Esophagus squamous epithelium (tissue), 5 donors: ENCODE measurements at places on chromosomes 12 and 14.
A peak's percentile ranks its signal among the peaks of the same experiment; 100 is the strongest.

DNA sequence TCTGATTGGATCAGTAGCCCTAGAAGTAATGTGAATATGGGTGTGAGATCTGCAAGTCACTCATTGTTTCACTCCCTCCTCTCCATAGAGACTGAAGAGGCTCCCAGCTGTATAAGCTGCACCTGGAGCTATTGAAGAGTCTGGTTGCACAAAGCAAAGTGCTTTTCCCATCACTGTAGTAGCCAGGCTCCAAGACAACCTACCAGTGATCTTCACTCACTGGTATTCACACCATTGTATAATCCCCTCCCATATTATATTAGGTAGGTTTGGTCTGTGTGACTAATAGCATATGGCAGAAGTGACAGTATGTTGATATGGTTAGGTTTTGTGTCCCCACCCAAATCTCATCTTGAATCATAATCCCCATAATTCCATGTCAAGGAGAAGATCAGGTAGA, 64.4 kb downstream of the ZFC3H1 start:
- no peaks in the 10 kb centered on the region for H3K4me1 ChIP-seq
- no peaks in the 10 kb centered on the region for H3K36me3 ChIP-seq
- no peak overlapping the region for H3K27ac ChIP-seq
- H3K4me3 ChIP-seq: no peak overlapping the region

DNA sequence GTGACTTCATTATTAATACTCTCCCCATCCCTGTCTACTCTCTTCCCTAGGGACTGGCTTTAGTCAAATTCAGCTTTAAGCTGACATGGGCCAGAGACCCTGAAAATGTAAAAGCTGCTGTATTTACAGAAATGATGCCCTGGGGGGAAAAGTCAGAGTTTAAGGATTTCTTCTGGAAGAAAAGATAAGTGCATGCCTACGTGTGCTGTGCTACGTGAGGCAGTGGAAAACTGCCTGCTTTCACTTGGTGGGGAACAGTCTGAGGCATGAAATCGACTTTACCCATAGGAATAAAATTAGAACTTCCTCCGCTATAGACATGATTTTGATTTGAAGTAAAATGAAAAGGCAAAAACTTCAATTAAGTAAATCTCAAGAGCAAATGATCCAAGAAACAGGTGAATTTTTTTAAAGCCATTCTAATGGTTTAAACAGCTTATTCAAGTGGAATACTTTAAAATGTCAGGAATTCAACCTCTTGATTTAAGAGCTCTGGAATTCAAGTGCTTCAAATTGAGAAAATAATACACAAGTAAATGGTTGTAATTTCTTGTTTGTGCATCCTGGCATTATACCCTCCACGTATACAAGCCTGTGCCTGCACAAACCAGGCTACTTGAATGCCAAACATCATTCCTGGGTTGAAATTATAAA, 168.5 kb downstream of the FOXN3 start:
- no peak overlapping the region for H3K4me3 ChIP-seq
- peaks cover 8% of the 10 kb centered on the region for H3K36me3 ChIP-seq
- no peaks in the 10 kb centered on the region for H3K27me3 ChIP-seq
- H3K27ac ChIP-seq: no peak overlapping the region

DNA sequence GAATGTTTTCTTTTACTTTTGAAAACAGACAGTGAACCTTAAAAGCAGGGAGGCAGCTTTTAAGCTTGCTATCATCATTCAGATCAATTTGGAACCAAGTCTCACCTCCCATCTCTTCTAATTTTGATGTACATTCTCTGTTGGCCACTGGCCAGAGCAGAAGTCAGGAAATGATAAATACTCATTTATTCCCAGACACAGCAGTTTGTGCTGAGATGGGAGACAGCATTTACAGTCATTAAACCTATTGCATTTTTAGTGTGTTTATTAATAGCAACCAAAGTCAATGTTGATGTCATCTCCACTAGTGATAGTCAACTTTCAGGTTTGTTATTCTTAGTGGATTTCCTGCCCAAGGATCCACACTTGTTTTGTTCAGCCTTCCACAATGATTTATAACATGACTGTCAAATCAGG, 320.0 kb upstream of the ATP2B1 start:
- H3K27me3 ChIP-seq: no peaks in the 10 kb centered on the region
- H3K27ac ChIP-seq: no peak overlapping the region
- H3K4me1 ChIP-seq: peaks cover 11% of the 10 kb centered on the region
- no peak for DNase-seq

GRCh38 chr12:102980350-102980749, 22.9 kb downstream of the ASCL1 start:
- no peak for DNase-seq
- no peaks in the 10 kb centered on the region for H3K36me3 ChIP-seq
- no peaks in the 10 kb centered on the region for H3K27me3 ChIP-seq

GRCh38 chr12:123502163-123502704, 31.3 kb downstream of the RILPL1 start:
- no peak overlapping the region for H3K27ac ChIP-seq
- no peaks in the 10 kb centered on the region for H3K36me3 ChIP-seq
- no peaks in the 10 kb centered on the region for H3K27me3 ChIP-seq
- H3K4me1 ChIP-seq: no peaks in the 10 kb centered on the region

DNA sequence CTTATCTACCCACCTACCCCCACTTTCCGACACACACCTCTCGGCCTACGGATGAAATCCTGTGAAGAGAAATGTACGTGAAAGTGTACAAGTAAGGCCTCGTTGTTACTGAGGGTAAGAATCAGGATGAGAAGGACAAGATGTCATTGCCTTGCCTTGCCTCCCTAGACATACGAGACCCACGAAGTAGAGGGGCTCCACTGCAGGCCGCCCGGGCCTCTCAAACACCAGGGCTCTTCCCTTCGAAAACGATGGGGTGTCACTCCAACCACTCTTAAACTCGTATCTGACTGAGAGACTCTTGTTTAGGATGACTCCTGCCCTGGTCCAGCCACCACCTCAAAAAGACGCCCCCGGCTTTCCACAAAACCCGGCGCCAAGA, 498 bp downstream of the RACGAP1 start:
- no peak for DNase-seq
- H3K36me3 ChIP-seq: no peaks in the 10 kb centered on the region
- peak overlapping the region; percentile 91 for H3K27ac ChIP-seq
- H3K4me3 ChIP-seq: peak overlapping the region; percentile 84
- peaks cover 6% of the 10 kb centered on the region for H3K4me1 ChIP-seq

DNA sequence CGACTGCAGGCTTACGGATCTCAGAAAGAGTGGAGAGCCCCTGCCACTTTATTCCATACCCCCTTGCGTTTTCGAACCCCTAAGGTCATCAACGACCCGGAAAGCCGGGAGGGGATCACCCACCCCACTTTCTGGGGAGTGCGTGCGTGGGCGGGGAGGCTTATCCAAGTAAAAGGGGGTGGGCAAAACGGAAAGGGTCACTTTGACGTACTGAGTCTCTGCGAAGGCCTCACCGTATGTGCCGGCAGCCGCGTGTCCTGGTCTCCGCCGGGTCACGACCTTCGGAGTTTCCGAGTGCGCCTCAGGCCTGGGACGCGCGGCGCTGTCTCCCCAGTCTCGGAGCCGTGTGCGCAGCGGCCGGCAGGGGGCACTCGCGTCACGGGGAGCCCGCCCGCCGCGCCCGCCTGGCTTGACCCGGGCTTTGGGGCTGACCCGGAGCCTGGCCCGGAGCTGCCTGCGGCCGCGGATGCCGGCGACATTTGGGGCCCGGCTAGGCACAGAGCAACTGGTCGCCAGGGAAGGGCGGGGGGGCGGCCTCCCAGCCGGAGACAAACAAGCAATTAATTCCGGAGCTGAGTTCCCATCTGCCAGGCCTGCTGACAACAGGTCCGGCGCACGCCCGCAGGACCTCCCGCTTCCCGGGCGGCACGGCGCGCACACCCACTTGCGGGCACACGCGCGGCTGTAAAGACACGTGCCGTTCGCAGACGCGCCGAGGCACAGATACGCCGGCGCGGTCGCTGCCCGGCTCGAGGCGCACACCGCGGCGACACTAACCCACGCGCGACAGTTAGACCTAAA, 890 bp upstream of the KIF26A start:
- no peak overlapping the region for H3K27ac ChIP-seq
- no peaks in the 10 kb centered on the region for H3K36me3 ChIP-seq
- H3K4me1 ChIP-seq: peaks cover 18% of the 10 kb centered on the region
- peak overlapping the region; percentile 34 for H3K4me3 ChIP-seq
- no peak for DNase-seq

- H3K4me1 ChIP-seq: no peaks in the 10 kb centered on the region
- no peak for DNase-seq
- no peaks in the 10 kb centered on the region for H3K27me3 ChIP-seq
- no peaks in the 10 kb centered on the region for H3K36me3 ChIP-seq
- H3K4me3 ChIP-seq: no peak overlapping the region
Observed at GRCh38 chr14:63375769-63376168, 57.0 kb upstream of the GPHB5 start.

DNA sequence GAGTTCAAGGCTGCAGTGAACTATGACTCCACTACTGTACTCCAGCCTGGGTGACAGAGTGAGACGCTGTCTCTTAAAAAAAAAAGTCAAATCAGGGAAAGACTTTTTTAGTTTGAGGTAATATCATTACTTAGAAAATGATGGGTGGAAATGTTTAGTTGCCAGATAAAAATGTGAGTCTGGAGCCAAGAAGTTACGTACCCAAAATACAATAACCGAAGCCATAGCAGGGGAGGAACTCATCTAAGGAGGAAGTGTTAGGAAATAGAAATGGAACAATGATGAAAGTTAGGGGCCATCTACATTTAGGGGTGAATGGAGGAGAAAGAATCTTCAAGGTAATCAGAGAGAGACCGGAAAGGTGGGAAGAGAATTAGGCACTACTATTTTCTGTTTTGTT, 98.8 kb downstream of the DACT1 start:
- H3K4me1 ChIP-seq: peaks cover under 1% of the 10 kb centered on the region
- H3K27ac ChIP-seq: no peak overlapping the region
- H3K4me3 ChIP-seq: no peak overlapping the region
- DNase-seq: no peak
- H3K27me3 ChIP-seq: no peaks in the 10 kb centered on the region
- no peaks in the 10 kb centered on the region for H3K36me3 ChIP-seq

GRCh38 chr12:100741084-100741711, 53.4 kb upstream of the ANO4 start:
- no peak overlapping the region for H3K27ac ChIP-seq
- no peak for DNase-seq
- H3K36me3 ChIP-seq: no peaks in the 10 kb centered on the region
- no peak overlapping the region for H3K4me3 ChIP-seq
- H3K4me1 ChIP-seq: no peaks in the 10 kb centered on the region
- H3K27me3 ChIP-seq: peaks cover under 1% of the 10 kb centered on the region

- H3K4me3 ChIP-seq: peak overlapping the region; percentile 85
- H3K36me3 ChIP-seq: no peaks in the 10 kb centered on the region
- H3K27me3 ChIP-seq: no peaks in the 10 kb centered on the region
- no peak for DNase-seq
Observed at GRCh38 chr12:122835750-122836026, 431 bp downstream of the HIP1R start.

DNA sequence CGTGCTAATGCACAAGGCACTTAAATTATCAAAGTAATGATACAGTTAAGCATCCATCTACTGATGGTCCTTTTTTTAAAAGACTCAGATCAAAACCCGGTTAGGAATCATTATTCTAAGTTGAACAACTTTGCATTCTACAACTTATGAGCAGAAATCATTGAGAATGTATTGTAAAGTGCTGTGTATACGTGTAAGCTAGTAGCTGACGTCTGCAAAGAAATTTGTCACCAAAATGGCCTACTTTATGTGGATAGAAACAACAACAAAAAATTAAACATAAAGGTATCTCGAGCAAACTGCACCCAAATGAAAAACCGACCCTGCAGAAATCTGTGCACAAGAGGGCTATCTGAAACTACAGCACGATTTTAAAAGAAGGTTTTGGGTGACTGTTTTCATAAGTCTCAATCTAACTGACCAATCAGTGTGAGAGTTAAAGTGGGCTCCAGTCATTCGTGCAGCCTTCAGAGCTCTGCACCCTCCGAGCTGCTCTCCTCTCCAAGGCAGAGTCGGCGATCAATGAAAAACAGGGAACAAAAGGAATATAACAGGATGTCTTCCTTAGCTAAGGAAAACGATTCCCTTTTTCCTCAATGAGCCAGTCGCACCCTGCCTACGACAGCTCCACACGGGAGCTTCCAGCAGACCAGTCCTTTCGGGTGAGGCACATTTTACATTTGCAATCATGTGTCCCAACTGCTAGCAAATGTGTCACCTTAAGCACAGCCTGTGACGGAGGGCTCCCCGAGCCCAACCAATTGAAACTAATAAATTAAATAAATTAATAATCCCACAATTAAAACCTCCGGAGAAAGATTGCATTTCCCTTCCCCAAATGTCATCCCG, 200.7 kb upstream of the FOXN3 start:
- H3K4me1 ChIP-seq: peaks cover 49% of the 10 kb centered on the region
- H3K4me3 ChIP-seq: peak overlapping the region; percentile 70
- H3K27me3 ChIP-seq: no peaks in the 10 kb centered on the region
- peak overlapping the region; percentile 75 for H3K27ac ChIP-seq
- no peaks in the 10 kb centered on the region for H3K36me3 ChIP-seq

- H3K27ac ChIP-seq: no peak overlapping the region
- H3K4me1 ChIP-seq: no peaks in the 10 kb centered on the region
Observed at GRCh38 chr12:28121433-28121832, 68.8 kb upstream of the CCDC91 start.

DNA sequence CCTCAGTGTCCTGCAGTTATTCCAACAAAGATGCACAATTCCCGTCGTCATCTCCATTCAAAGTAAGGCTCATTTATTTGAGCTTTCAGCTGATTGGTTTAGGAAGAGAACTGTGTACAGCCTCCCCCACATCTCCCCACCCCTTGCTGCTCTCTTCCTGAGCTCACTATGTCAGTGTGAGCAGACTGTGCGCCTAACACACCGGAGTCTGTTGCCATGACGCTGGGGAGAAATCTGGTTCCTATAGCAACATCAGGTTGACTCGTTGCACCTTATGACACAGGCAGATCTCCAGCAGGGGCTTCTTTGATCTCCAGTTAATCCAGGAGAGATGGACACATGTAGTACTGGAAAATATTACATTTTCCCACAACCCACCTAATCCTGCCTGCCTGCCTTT, 319.4 kb downstream of the CACNA1C start:
- H3K36me3 ChIP-seq: no peaks in the 10 kb centered on the region
- no peak overlapping the region for H3K27ac ChIP-seq
- DNase-seq: no peak
- no peak overlapping the region for H3K4me3 ChIP-seq

DNA sequence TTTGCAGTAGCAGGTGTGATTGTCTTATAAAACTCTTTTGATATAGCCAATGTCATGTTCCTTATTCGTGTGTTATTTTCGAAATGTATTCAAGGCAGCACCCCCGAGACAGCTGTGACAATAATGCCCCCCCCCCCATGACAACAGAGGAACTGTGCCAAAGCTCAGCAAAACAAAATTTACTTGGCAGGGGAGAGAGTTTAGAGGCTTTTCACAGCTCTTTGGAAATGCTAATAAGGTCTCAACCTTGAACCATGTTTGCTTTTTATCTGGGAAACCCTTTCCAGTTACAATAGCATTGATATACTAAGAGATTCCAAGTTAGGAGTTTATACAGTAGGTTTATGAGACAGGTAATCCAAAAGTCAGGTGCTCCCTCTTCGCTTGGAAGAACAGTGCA, 56.4 kb upstream of the USP44 start:
- DNase-seq: no peak
- H3K4me1 ChIP-seq: peaks cover 35% of the 10 kb centered on the region
- no peak overlapping the region for H3K4me3 ChIP-seq
